ENCODE measurements at places on chromosomes 16 and 17. TPM values are rescaled to one million over a fixed set of nuclear protein-coding genes. Genes with fewer than 3 reads are reported as not detected.

DNA sequence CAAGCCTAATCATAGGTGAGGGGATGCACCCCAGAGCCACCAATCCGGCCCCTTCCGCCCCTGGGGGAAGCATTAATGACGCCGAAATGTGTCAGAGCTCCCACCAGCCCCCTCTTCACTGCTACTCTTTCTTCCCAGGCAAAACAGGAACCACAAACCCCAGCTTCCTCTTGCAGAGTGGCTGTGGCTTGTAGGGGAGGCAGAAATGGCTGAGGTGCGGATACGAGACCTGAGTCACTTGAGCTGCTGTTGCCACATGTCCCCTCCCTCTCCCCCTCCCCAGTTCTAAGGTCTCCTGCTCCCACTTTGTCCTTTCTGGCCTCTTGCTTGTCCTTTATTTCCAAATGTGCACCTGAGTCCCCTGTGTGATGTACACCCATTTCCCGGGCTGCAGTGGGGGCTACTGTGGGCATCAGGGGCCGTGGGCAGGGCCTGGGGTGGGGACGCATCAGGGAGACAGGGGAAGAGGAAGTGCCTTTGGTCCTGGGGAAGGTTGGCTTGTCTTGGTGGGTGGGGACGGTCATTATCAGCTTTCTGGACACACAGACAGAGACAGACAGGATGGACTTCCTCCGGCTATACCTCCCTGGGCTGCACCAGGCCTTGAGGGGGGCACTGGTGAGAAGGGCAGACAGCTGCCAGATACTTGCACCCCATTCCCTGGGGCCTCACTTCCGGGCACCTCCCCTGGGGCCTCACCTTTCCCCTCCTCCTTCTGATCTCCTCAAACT, at the start of gene APOBR:
Gene APOBR, plus strand, starts transcription at position 523 of the 731 bp plus-strand sequence. Its CDS starts 39 bp downstream, at position 562.
- DNase-seq, result no peak

The FZD2 gene
- 7.6 TPM for total RNA-seq

The PRAC1 gene
- total RNA-seq, result not detected

DNA sequence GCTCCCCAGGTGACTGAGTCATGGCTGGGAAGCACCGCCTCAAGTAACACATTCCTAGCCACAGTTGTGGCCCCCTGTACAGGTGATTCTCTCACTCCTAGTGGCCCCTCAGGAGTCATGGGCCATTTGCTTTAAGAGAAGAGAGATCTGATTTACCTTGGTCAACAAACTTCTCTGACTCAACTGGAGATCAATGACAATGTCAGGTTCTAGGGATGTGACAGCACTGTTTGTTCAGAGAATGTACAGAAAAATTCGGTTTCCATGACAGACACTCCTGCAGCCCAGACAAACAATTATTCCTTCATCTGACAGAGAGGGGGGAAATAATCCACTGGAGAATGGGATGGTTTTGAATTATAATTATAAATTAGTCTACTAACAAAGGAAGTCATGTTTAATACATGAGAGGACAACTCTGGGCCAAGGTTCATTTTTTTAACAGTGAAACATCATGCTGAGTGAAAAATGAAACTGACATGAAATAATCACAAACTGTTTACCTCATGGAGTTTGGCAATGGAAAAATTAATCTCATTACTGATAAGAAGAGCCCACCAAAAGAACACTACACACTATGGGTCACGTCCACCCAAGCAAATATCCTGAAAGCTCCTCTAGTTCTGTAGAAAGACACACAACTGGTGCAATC, 9.7 kb downstream of the ERN1 start:
- no peak for DNase-seq

The PRCD gene
- total RNA-seq, result 0.38 TPM

DNA sequence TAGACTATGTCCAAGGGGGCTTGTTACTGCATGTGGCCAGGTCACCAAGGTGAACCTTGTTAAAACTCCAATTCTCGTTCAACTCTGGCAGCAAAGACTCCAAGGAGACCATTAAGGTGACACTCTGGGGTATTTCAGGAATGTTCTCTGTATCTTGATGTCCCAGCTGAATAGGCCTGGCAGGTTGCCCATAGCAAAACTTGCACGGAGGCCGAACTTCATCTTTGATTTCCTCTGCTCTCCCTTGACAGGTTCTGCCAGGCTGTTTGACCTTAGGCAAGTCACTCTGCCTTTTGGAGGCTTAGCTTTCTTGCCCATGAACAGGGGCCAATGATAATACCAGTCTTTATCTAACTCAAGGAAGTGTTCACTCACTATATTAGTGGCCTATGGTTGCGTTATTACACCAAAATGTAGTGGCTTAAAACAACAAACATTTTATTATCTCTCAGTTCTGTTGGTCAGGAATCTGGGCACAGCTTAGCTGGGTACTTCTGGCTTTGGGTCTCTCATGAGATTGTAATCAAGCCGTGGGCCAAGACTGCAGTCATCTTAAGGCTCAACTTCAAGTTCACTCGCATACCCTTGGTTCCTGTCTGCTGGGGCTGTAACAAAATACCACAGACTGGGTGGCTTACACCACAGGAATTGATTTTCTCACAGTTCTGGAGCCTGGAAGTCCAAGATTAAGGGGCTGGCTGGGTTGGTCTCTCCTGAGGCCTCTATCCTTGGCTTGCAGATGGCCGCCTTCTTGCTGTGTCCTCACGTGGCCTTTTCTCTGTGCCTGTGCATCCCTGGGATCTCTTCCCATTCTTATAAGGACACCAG, 168.5 kb downstream of the UTP18 start:
- DNase-seq, result no peak

GRCh38 chr17:8952191-8952590, 13.3 kb downstream of the PIK3R5 start:
- no peak for DNase-seq

- peak; percentile 90 for DNase-seq
These were observed 22.4 kb downstream of the C17orf75 start for GRCh38 chr17:32319548-32319905.

The ZCCHC14 gene
- 22.4 TPM for total RNA-seq

GRCh38 chr17:2232244-2232638, 71.3 kb downstream of the SMG6 start:
- DNase-seq, result no peak

Data from GM23338 (cell line).